Liver (tissue), 10 donors: ENCODE measurements at places on chromosomes 13 and 19. TPM values are rescaled to one million over a fixed set of nuclear protein-coding genes. Genes with fewer than 3 reads are reported as not detected.

DNA sequence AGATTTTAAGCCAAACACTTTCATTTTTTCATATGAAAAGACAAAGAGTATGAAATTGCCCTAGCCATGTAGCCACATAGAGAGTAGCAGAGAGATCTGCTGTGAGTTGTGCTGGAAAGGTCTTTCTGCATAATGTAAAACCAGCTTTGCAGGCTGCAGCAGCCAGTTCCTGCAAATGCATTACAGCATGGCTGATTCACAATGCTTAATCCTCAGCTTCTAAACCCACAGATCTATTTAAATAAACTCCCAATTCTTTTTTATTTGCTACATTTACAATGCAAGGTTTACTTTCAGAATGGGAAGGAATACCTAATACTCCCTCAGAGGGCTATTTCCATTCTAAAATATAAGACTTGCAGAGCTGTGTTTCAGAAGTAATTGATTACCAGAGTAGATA, 185.6 kb upstream of the STARD13 start:
- no peak for DNase-seq
- no peaks in the 10 kb centered on the region for H3K4me1 ChIP-seq
- no peaks in the 10 kb centered on the region for H3K27me3 ChIP-seq
- H3K36me3 ChIP-seq, result no peaks in the 10 kb centered on the region
- H3K27ac ChIP-seq, result no peak overlapping the region

Gene ACP5
- polyA plus RNA-seq, result 18.6 TPM

Gene DACH1
- polyA plus RNA-seq, result 0.71 TPM

DNA sequence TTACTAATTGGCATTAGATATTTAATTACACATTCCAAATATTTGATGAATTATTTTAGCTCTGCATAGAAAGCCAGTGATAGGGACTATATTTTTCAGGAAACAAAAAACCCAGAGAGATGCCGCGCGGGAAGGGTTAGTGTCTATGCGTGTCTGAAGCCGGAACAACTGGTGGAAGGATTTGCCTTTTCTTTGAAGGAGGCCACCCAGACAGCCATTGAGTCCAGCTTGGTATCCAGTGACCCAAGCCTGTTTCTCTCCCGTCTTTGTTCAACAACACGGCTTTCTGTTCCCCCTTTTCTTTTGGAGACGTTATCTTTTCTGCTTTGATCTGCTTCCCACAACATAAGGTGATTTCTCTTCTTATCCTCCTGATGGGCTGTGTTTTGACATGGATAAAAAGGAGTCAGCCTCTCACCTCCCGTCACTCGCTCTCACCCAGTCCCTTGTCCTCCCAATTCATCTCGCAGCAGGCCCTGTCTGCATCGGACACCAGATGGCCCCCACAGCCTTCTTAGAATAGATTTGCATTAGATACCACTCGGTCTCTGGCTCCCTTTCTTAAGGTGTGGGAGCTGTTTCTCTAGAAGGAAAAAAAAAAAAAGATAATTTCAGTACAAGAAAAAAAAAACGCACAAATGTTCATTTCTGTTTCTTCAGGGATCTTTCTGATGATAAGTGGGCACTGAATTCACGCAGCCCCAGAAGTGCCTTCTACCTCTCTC, 361.8 kb downstream of the ZNF536 start:
- H3K27me3 ChIP-seq, result no peaks in the 10 kb centered on the region
- H3K4me1 ChIP-seq, result no peaks in the 10 kb centered on the region
- H3K4me3 ChIP-seq, result no peak overlapping the region
- no peak overlapping the region for H3K27ac ChIP-seq
- H3K36me3 ChIP-seq, result no peaks in the 10 kb centered on the region

Gene HIPK4
- polyA plus RNA-seq, result not detected
